ENCODE measurements at places on chromosomes 3 and 15. TPM values are rescaled to one million over a fixed set of nuclear protein-coding genes. Genes with fewer than 3 reads are reported as not detected.

DNA sequence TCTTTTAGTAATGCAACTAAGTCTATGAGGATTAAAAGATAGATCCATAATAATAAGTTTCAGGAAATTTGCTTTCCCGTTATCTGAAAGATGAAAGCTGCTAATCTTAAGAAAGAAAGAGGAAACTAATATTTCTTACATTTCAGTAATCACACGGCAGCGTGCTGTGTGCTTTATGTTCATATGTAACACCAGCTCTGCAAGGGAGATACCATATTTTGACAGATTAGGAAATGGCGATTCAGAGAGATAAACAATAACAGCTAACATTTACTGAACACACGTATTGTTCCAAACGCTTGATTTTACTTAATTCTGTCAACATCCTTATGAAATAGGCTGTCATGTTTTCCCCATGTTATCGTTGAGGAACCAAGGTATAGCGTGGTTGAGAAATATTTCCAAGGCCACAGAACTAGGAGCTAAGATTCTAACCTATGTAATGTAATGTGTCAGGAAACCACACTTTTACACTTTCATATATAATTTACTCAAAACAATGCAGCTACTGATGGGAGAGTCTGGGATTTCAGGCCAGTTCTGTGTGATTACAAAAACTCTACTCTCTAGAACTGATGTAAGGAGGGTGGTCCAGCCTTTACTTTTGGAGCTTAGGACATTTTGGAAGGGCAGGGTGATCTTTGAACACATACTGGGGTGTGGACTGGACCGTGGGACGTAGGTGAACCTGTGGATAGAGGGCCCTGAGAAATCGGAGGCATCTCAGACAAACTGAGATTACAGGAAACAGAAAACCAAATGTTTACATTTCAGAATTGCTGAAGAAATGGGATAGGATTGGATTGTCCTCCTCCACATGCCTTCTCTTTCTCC lies 100.6 kb downstream of the IL1RAP start:
- DNase-seq = peak; percentile 18

DNA sequence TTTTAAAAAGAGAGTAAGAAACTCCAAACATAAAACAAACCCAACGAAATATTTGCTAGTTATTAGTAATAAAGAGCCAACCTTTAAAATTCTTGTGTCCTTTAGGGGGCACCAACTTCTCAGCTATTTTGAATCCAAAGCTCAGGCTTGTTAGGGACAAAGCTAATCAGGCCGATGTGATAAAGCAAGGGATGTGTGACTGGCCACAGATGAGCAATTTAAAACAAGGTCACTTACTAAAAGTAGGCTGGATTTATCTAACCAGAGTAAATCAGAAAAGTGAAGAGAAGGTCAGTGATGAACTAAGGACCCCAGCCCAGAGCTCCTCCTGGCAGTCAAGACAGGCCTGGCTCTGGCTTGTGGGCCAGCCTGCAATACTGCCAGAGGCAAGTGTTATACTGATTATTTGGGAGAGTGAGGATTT lies 108.5 kb downstream of the CYP19A1 start:
- peak; percentile 27 for DNase-seq

DNA sequence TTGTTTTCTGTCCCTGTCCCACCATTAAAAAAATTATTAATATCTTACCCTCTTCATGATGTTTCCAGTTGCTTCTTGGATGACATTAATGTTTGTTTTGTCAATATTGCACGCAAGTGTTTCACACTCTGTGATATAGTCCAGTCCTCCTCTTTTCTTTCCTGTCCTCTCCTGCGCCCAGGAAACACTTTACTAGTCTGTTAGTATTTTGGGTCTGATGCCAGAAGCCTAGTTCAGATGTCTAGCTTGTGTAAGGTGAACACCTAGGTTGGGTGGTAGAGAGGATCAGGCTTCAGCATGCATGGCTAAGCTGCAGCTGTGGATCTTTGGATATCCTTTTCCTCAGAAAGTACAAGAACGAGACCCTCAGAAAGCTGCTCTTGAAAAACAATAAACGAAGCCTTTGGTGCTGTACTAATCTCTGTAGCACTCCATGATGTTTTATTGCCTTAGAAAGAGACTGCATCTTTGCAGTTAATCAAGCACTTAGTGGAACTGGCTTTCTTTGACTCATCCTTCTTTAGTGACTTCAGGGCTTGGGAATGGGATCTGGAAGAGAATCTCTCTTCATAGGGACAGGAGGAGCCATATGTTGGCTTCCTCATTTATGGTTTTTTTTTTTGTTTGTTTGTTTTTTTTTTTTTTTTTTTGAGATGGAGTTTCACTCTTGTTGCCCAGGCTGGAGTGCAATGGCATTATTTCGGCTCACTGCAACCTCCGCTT lies 253.4 kb downstream of the LPP start:
- peak; percentile 55 for DNase-seq

DNA sequence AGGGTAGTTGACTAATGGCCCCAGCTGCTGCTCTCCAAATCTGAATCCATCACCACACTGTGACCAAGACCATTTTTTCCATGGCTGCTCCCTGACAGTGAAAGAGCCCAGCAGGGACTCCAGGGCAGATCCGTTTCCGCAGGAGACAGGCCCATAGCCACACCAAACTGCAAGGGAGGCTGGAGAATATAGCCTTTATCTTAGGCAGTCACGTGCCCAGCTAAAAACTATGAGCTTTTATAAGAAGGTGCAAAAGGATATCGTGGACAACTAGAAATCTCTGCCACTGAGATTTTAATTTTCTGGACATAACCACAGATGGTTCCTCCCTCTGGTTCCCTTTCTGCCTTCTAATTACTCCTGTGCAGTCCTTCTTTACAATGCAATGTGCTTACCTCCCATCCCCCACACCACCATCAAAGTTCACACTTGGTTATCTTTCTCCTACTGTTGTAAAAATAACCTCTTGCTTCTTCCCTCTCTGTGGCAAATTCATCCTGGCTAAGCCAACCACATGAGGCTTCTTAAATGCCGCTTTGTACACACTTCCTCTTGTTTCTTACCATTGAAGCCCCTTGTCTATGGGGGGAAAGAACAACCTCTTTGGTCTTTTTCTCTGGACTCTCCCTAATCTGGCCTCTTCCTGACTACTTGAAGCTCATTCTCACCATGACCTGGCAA lies 233.7 kb downstream of the SHQ1 start:
- DNase-seq = no peak

DNA sequence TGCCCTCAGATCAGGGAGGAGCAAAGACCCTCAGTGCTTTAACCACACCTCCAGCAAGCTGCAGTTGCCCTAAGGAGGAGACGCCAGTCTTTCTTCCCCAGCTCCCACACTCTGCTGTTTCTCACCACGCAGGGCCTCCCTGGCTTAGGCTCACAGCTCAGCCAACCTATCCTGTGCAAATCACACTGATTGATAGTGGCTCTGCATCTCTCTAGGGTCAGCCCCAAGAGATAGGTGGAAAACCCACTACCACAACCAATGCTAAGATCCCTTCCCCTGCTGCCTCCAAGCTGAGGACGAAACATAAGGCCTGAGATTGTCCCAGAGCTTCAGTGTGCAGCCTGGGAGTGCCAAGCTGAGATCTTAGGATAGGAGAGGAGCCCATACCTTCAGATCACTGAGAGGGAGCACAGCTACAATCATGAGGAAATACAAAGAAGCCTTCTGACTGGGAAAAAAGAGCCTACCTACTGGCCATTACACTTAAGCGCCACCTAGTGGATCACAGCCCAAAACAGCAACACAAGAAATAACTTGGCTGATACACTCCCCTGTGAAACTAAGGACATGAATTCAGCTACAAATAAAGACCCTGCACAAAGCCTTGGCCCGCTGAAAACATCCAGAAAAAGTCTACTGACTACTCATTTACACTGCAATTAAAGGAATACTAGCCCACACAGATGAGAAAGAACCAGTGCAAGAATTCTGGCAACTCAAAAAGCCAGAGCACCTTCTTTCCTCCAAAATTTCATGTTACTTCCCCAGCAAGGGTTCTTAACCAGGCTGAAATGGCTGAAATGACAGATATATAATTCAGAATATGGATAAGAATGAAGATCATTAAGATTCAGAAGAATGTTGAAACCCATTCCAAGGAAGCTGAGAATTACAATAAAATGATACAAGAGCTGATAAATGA lies 271.5 kb upstream of the DCBLD2 start:
- peak; percentile 80 for DNase-seq

DNA sequence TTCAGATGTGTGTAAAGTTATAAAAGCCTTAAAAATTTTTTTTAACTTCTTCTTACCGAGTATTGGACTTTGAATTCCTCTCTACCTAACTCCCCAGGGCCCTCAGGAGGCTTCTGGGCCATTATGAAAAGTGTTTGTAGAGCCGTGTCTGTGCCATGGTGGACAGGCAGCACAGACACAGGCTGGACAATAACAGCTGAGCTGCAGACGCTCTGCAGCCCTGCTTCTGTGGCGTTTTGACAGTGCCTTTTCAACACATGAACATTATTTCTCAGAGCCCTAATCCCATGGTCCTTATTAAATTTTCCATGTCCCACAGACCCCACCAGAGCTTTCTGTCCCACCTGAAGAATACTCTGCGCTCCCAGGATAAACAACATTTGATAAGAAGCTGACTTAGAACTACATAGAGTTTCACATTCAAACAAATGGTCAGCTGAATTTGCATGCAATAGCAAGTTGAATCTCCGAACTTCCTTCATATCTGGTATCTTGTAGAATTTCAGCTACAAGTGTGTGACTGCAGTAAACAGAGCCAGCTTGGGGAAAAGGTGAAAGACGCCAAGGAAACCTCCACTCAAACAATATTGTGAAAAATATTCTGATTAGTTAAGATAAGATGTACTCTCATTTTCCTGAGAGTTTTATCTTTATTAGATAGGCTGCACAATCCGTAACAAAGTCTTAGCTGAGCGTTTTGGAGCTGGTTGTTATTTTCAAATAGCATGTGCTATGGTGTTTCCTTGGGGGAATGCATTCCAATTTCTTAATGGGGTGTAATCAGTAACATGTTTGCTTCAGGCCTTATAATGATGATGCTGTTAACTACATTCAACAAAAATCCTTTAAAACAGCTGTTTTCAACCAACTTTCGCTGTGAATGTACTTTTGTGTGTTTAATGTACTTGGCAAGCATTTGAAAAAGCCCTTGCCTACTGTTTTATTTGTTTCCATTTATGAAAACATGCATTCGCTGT lies 378.2 kb downstream of the MECOM start:
- no peak for DNase-seq

DNA sequence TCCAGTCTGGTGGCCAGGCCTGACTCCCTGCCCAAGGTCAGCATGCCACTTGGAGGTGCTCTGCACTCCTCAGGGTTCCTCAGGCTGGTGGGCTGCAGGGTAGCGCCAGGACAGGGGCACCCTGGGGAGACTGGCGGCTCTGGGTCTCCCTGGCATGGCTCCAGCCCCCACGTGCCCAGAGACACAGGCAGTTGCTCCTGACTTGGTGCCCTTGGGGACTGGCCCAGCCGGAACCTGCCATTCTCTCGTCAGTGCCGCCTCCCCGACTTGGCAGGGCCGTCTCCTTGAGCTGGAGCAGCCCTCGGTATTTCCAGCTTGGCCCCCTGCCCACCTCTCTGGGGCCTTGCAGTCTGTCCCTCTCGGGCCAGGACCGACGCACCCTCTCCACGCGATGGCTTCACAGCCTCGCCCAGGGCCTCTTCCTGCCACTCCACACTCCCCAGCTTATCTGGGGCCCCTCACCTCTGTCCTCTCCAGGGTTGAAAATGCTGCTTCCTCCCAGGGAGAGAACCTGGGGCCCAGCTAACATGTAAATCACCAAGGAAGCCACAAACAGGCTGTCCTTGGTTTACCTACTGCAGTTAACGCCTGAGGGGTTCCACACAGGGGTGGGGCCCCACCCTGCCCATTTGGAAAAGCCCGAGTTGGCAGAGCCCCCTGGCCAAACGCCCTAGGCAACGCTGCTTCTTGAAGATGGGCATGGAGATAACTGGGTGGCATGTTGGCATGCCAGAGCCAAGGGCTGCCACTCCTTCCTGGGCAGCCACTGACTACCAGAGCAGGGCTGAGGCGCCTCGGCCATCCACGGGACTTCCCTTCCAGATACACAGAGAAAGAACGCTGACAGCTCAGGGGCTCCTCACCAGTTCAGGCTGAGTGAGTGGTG lies 61.4 kb downstream of the SMAD6 start:
- DNase-seq = no peak

- no peak for DNase-seq
Observed at GRCh38 chr15:101137312-101137940, 114.4 kb downstream of the CHSY1 start.

Gene FOXL2
- polyA plus RNA-seq = 0.07 TPM

- DNase-seq = peak; percentile 48
Observed at GRCh38 chr15:90529371-90530249, at the start of gene CRTC3. TSS of gene CRTC3 (plus strand) at chr15:90529923. CDS start at chr15:90530072, 149 bp downstream.

DNA sequence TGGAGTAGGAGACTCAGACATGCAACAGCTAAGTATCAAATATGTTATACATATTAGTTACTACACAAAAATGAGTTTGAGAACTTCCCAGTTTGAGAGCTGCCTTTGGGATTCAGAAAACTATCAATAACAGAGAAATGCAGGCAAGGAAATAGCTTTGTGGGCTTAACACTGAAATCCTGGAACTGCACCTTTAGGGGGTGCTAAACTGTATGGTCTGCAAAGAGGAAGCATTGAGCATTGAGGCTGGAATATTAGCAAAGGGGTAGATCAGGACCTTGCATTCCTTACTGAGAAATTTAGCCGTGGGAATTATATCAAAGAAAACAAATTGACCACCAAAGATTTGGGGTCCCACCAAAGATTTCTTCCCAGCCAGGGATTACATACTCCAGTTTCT lies 580.0 kb downstream of the ZNF385D start:
- DNase-seq = no peak

Data from IMR-90 (cell line).